Aorta (tissue), 5 donors: ENCODE measurements at places on chromosomes 7 and 10. TPM values are rescaled to one million over a fixed set of nuclear protein-coding genes. Genes with fewer than 3 reads are reported as not detected.

TRPV5 gene
- polyA plus RNA-seq, result not detected

IL6 gene
- 6.9 TPM for polyA plus RNA-seq

GIMAP5 gene
- 14.5 TPM for polyA plus RNA-seq

PIP gene
- polyA plus RNA-seq, result not detected

OAT gene
- 114 TPM for polyA plus RNA-seq

CEP55 gene
- 2.8 TPM for polyA plus RNA-seq

SORCS1 gene
- polyA plus RNA-seq, result not detected

SLC18A3 gene
- not detected for polyA plus RNA-seq

CALML3 gene
- polyA plus RNA-seq, result 0.10 TPM

SPDYE2 gene
- not detected for polyA plus RNA-seq

C1GALT1 gene
- polyA plus RNA-seq, result 3.4 TPM

TRIM50 gene
- polyA plus RNA-seq, result not detected

NKX2-3 gene
- polyA plus RNA-seq, result 0.50 TPM

TMEM178B gene
- 0.13 TPM for polyA plus RNA-seq

DENND2A gene
- 1.4 TPM for polyA plus RNA-seq

TMEM273 gene
- 3.1 TPM for polyA plus RNA-seq

SORBS1 gene
- polyA plus RNA-seq, result 372 TPM

MLLT10 gene
- polyA plus RNA-seq, result 17.1 TPM

ATOH7 gene
- not detected for polyA plus RNA-seq

TRA2A gene
- 56.6 TPM for polyA plus RNA-seq

FANK1 gene
- 1.9 TPM for polyA plus RNA-seq

MCM10 gene
- 0.13 TPM for polyA plus RNA-seq

HTRA1 gene
- 465 TPM for polyA plus RNA-seq

LRRN3 gene
- 5.1 TPM for polyA plus RNA-seq

DMTF1 gene
- polyA plus RNA-seq, result 59.0 TPM

NPTX2 gene
- polyA plus RNA-seq, result 6.6 TPM

GATA3 gene
- polyA plus RNA-seq, result not detected

ACTL6B gene
- not detected for polyA plus RNA-seq

UNCX gene
- not detected for polyA plus RNA-seq

CLRN3 gene
- polyA plus RNA-seq, result not detected

TMEM196 gene
- polyA plus RNA-seq, result 0.10 TPM

AKR1B15 gene
- polyA plus RNA-seq, result not detected

PEX1 gene
- polyA plus RNA-seq, result 7.4 TPM
